ENCODE measurements at places on chromosomes 3 and 15. TPM values are rescaled to one million over a fixed set of nuclear protein-coding genes. Genes with fewer than 3 reads are reported as not detected.

Gene CPEB1
- 13.7 TPM for total RNA-seq

Gene HTR3E
- not detected for total RNA-seq

Gene PLA1A
- total RNA-seq = not detected

Gene SERPINI2
- total RNA-seq = 0.13 TPM

Gene ERC2
- total RNA-seq = 0.16 TPM

Gene IGDCC3
- total RNA-seq = 0.07 TPM

Gene C3orf20
- total RNA-seq = not detected

Gene ARNT2
- not detected for total RNA-seq

Gene CLDN18
- total RNA-seq = 0.11 TPM

Gene NME9
- total RNA-seq = not detected

Gene ANKRD34C
- not detected for total RNA-seq

Gene NOX5
- not detected for total RNA-seq

Gene SPRED1
- total RNA-seq = 15.1 TPM

Gene FETUB
- total RNA-seq = not detected

GRCh38 chr3:120773932-120774331 is 31.4 kb downstream of the GTF2E1 start:
- DNase-seq = peak; percentile 14

DNA sequence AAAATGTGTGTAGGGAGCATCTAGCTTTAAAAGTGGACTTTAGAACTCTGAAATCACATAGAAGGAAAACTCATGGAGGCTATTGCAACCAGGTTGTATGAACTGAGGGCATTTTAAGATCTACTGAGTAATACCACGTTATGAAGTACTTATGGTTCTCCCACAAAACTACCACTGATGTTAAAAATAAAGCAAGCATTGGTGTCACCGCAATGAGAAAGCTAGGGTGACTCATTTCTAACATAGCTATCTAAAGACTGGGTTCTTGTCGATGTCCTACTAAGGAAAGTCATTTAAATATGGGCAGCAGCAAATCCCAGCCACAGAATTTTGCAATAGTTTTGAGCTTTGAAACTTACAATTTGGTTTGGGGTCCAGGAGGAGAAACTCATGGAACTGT is 584.8 kb downstream of the DIPK2A start:
- no peak for DNase-seq

DNA sequence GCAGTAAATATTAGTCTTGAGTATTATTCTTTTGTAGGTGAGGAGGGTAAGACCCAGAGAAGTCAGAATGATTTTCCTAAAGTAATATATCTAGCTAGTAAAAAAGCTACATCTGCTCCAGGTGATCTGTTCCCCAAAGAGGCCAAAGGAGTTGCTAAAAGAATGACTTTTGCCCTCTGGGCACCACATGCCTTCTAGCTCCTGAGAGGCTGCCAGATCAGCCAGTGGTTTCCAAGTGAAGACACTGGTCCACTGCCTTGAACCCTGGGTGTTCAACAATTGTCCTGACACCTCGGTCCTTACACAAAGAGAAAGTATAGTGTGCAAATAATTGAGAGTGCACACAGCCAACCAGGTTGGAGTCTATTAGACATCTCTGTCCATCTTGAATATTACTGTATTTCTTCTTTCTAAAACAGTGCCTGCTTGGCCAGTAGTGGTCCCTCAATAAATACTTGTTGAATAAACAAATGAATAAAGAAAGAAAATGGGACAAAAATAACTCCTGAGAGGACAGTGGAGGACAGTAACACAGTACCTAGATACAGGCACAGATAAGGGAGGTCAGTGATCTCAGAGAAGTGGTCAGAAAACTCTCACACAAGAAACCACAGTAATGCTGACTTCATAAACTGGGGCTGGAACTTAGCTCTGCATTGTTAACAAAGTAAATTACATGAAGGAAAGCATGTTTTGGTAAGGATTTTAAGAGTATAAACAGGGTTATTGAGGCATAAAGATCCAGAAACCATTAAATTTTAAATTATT is 56.6 kb upstream of the CSTA start:
- no peak for DNase-seq

GRCh38 chr3:155747286-155747945 is 2.5 kb upstream of the PLCH1 start:
- DNase-seq = no peak

GRCh38 chr3:75192146-75192616 is 471.9 kb upstream of the FRG2C start:
- peak; percentile 29 for DNase-seq

DNA sequence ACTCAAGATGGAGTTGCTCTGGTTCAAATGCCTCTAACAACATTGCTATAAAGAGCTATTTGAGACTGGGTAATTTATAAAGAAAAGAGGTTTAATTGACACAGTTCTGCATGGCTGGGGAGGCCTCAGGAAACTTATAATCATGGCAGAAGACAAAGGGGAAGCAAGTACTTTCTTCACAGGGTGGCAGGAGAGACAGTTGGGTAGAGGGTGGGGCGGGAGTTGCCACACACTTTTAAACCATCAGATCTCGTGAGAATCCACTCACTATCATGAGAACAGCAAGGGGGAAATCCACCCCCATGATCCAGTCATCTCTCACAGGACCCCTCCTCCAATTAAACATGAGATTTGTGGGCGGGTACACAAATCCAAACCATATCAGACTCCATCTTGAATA is 30.7 kb downstream of the MAP2K5 start:
- DNase-seq = no peak

GRCh38 chr15:36707884-36708435 is 128.5 kb downstream of the CDIN1 start:
- DNase-seq = no peak

- DNase-seq = no peak
These were observed 23.2 kb downstream of the ALS2CL start for GRCh38 chr3:46670000-46670890.

DNA sequence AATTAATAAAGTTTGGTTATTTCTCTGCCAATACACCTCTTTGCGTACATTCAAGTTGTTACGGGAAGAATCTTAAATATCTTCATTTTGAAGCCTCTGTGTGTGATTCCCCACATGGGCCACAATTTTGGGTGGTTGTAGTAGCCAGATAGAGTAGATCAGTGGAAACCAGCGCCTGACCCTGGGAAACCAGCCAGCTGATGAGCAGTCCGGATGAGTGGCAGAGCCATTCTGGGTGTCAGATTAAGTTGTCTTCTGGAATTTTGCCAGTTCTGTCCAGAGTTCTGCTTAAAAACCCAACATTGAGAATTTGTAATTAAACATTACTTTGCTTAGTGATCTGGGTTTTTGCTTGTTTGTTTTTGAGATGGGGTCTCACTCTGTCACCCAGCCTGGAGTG is 49.7 kb downstream of the MRPS25 start:
- no peak for DNase-seq

DNA sequence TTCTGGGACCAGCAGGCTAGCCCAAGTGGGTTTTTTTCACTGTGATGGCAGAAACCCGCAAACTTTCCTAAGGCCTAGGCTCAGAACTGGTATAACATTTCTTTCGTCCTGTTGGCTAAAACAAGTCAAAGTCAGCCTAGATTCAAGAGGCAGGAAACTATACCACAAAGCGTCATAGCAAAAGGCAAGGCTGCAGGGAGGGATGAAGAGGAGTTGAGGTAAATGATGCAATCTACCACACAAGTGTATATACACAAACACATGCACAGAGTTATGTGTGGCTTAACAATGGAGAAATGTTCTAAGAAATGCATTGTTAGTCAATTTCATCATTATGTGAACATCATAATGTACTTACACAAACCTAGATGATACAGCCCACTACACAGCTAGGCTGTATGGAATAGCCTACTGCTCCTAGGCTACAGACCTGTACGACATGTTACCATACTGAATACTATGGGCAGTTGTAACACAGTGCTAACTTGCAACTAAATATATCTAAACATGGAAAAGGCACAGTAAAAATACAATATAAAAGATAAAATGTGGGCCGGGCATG is 225.6 kb downstream of the TBL1XR1 start:
- DNase-seq = no peak

DNA sequence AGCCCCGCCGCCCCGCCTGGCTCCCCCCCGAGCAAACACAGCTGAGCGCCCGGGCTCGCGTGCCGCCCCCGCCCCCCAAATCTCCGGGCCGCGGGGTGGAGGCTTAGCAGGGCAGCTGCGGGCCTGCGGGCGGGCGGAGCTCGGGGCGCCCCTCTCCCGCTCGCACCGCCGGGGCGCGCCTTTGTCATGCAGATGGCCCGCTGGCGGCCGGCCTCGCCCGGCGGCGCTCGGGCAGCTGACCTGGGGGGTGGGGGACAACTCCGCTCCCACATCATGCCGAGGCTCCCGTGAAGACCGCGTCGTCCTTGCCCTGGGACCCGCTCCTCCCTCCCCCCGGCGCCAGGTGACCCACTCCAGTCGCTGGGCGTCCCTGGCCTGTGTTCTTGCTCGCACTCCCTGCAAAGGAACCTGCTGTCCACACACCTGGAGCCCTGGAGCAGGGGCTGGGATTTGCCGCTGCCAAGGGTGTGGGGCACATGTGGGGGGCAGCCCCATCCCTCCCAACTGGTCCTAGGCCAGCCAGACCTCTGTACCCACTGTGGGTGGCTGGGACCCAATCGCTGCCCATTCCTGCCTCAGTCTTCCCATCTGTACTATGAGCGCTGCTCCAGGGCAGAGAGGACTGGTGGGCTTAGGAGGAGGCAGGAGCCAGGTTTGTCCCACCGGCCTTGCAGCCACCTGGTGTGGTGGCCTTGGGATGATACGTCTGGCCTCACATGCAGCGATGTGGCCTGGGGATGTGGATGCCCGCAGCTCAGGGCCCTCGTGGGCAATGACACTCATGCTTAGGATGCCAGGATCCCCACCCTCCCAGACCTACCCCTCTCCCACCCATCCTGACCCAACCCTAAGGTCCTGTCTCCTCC is 33.5 kb downstream of the DNAJB8 start:
- peak; percentile 68 for DNase-seq

DNA sequence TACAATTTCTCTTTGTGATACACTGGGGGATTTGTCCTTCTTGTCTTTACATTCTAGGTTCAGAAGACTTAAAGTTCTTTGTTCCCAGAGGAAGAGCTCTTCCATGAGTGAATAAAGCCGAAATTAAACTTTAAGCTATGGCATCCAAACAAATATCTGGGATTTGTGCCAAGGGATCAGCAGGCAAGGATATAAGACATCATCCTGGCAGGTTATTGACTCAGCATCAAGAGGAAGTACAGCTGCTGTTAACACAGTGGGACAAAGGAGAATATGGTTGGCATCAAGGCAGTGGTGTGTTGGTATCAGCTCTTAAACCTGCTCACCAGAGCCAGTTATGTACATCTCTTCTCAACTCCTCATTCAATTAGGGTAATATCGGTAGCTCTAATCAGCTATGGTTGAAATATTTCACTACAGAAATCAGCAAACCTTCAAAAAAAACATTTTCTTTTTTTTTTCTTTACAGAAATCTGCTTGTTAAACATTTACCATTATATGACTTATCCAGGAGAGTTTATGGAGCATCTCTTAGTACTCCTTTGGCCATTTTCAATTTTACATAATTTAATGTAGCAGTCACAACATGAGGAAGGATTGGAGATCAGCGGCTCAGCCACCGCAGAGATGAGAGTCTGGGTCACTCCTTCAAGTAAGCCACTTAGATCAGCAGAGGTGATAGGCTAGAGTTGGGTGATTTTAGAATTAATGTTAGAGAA is 1198.6 kb upstream of the EPHA6 start:
- no peak for DNase-seq

DNA sequence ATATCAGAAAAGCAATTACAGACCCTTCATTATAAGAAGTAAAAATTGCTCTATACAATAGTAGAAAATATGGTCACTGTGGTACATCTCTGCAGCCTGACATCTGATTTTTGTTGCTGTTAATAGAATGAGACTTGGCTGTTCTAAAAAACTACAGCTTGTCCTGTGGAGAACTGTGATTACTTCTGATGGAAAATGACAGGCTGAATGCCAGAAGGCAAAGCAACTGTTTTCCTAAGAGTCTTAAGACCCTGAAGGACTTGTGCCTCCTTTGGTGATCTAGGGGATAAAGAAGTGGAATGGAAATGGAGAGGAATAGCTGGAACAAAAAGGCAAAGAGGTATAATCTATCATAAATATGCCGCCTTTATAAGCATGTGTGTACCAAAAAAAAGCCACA is 314.8 kb downstream of the BCHE start:
- DNase-seq = no peak

GRCh38 chr3:188292827-188293226 is 138.9 kb downstream of the LPP start:
- no peak for DNase-seq

DNA sequence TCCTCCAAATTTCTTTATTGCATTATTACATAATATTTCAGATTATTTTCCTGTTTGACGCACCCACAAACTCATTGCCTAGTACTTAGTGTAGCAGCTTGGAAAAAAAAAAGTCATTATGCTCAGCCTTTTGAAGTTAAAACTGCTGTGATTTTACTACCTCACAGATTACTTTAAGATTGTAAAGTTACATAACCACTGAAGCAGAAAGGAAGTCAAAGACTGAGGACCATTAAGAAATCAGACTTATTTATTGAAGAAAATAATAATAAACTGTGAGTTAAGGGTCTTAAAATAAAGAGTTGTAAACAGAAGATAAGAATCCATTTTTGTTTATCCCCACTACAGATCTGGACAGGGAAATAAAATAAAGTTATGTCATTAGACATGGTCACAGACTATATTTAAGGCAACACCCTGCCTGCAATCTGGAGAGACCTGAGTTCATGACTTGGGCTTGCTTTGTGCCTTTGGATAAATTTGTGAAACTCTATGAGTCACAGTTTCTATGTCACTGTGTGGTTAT is 212.1 kb upstream of the ROBO2 start:
- no peak for DNase-seq

DNA sequence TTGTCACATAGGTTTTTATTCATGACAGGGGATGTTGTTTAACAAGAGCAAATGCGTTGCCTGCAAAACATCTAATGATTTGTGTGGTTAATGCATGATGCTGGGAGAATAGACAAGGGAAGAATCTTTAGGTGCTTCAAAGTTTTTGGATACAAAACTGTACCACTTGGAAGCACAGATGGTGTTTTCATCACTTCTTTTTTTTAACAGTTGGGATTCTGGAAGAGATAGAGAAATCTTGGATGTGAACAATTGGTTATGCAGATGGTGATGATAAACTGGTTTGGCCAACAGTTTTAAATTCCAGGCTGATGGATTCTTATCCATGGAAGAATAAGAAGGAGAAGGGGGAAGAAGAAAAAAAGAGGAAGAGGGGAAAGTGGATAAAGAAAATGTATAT is 379.4 kb downstream of the KCNH8 start:
- DNase-seq = no peak

GRCh38 chr3:114700637-114701234 is 406.9 kb downstream of the TIGIT start:
- DNase-seq = no peak

- no peak for DNase-seq
These were observed 925 bp upstream of the PSTPIP1 start for GRCh38 chr15:76994001-76994400.

GRCh38 chr3:77605308-77605707 is 565.4 kb downstream of the ROBO2 start:
- DNase-seq = no peak

- peak; percentile 54 for DNase-seq
These were observed 898 bp downstream of the SMAD3 start for GRCh38 chr15:67066041-67066958.

DNA sequence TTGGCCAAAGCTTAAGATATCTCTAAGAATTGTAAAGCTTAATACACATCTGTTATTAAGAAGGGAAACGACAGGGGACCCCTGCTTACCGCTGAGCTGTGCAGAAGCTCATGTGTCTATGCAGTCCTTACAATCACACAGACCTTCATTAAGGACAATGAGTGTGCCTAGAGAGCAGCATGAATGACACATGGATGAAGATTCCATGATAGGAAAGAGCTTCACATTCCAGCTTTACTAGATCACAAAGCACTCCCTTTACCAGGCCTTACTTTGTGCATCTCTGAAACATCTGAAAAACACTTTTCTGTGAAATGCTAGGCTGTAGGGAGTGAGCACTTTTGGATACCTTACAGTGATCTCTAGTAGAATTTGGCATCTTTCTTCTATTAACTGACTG is 32.0 kb downstream of the RNF168 start:
- no peak for DNase-seq

Measured in K562 (cell line).